ENCODE measurements at places on chromosomes 1 and 21. TPM values are rescaled to one million over a fixed set of nuclear protein-coding genes. Genes with fewer than 3 reads are reported as not detected.

The S100A3 gene
- 9.7 TPM for total RNA-seq

The NEGR1 gene
- 0.25 TPM for total RNA-seq

The USP25 gene
- 33.4 TPM for total RNA-seq

The TMEM125 gene
- total RNA-seq: not detected

The GJA5 gene
- total RNA-seq: 0.59 TPM

The SPOCD1 gene
- total RNA-seq: 47.2 TPM

The PTPN22 gene
- 3.1 TPM for total RNA-seq

The TNFRSF8 gene
- not detected for total RNA-seq

The GBP4 gene
- 22.5 TPM for total RNA-seq

The OLIG2 gene
- not detected for total RNA-seq

The LDLRAD1 gene
- not detected for total RNA-seq

The PLEKHO1 gene
- total RNA-seq: 90.5 TPM

The SYTL1 gene
- total RNA-seq: 0.27 TPM

The BNIPL gene
- not detected for total RNA-seq

The CDC42BPA gene
- 35.7 TPM for total RNA-seq

The LRRC38 gene
- total RNA-seq: 0.40 TPM

The ATF6 gene
- total RNA-seq: 44.4 TPM

The LRRIQ3 gene
- total RNA-seq: 0.34 TPM

The RGS13 gene
- not detected for total RNA-seq

The DLGAP3 gene
- not detected for total RNA-seq

The PLA2G2C gene
- total RNA-seq: not detected

The DNAJC28 gene
- total RNA-seq: 0.64 TPM

The TTLL7 gene
- total RNA-seq: 3.9 TPM

The REG4 gene
- total RNA-seq: not detected

The CELA2B gene
- total RNA-seq: not detected

The GPATCH4 gene
- 25.1 TPM for total RNA-seq

The SHISA4 gene
- total RNA-seq: 22.5 TPM

The MRPL55 gene
- total RNA-seq: 123 TPM

The UQCRHL gene
- 1.5 TPM for total RNA-seq

The ZYG11A gene
- total RNA-seq: 1.1 TPM

The TSPAN2 gene
- total RNA-seq: 0.44 TPM

The RNU1-4 gene
- not detected for total RNA-seq

The NPHS2 gene
- not detected for total RNA-seq

The MR1 gene
- 8.8 TPM for total RNA-seq

The GNG4 gene
- not detected for total RNA-seq

The RCSD1 gene
- 3.5 TPM for total RNA-seq

The HUNK gene
- total RNA-seq: not detected

The FHL3 gene
- 12.7 TPM for total RNA-seq

The TNFAIP8L2 gene
- total RNA-seq: 1.1 TPM
